Natural killer cell (primary cell): ENCODE measurements at places on chromosomes 4 and X. TPM values are rescaled to one million over a fixed set of nuclear protein-coding genes. Genes with fewer than 3 reads are reported as not detected.

Gene PRICKLE3
- 7.9 TPM for total RNA-seq

Gene BCORL1
- total RNA-seq: 9.9 TPM

DNA sequence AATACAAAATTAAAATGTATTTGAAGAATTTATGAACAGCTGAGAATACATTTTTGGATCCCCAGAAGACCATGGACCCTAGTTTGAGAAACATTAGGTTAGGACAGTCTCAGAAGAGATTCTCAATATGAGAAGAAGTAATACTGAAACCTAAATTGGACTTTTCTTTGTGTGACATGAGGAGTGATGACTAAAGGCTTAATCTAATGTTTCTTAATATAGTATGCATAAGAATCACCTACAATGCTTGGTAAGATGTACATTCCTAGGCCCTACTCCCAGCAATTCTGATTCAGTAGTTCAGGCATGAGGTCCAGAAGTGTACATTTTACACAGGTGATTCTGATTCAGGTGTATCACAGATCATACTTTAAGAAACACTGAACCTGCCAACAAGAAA, 31.6 kb upstream of the HUWE1 start:
- DNase-seq: no peak

- no peak for DNase-seq
Observed at GRCh38 chrX:50117476-50117875, 83.3 kb downstream of the AKAP4 start.

- DNase-seq: no peak
Observed at GRCh38 chr4:152165846-152166245, 370.0 kb downstream of the FBXW7 start.
